ENCODE measurements at places on chromosomes 11 and 22.

GRCh38 chr11:43952401-43953342 is 10.2 kb downstream of the C11orf96 start:
- no peaks in the 10 kb centered on the region for H3K36me3 ChIP-seq
- no peak overlapping the region for H3K27ac ChIP-seq
- H3K27me3 ChIP-seq, result no peaks in the 10 kb centered on the region
- DNase-seq, result no peak
- H3K4me1 ChIP-seq, result no peaks in the 10 kb centered on the region
- no peak overlapping the region for H3K4me3 ChIP-seq

- peaks cover 23% of the 10 kb centered on the region for H3K4me1 ChIP-seq
- H3K27me3 ChIP-seq, result no peaks in the 10 kb centered on the region
- no peak for DNase-seq
- peak overlapping the region; percentile 84 for H3K4me3 ChIP-seq
- peak overlapping the region; percentile 97 for H3K27ac ChIP-seq
These were observed 1.1 kb downstream of the FCHSD2 start for GRCh38 chr11:73141031-73141308.

DNA sequence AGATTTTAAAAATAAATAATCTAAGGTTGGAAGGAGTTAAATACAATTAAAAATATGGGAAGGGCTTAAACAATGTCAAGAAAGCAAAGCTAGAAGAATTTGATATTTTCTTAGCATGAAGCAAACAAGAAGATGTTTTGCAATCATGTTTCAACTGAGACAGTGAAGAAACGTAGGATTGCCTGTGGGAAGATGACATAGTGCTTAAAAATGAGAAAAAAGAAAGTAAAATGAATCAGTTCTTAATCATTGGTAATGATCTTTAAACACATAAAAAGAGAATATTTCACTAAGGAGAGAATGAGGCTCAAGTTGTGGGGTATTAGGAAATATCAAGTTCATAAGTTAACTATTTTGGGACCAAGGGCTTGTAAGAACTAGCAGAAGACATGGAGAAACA is 855.0 kb downstream of the METTL15 start:
- H3K27ac ChIP-seq, result no peak overlapping the region
- no peak for DNase-seq
- H3K36me3 ChIP-seq, result no peaks in the 10 kb centered on the region
- H3K4me3 ChIP-seq, result no peak overlapping the region
- no peaks in the 10 kb centered on the region for H3K27me3 ChIP-seq

GRCh38 chr11:59259047-59259446 is 46.3 kb upstream of the MPEG1 start:
- DNase-seq, result no peak
- no peak overlapping the region for H3K4me3 ChIP-seq
- H3K4me1 ChIP-seq, result no peaks in the 10 kb centered on the region
- no peaks in the 10 kb centered on the region for H3K36me3 ChIP-seq

DNA sequence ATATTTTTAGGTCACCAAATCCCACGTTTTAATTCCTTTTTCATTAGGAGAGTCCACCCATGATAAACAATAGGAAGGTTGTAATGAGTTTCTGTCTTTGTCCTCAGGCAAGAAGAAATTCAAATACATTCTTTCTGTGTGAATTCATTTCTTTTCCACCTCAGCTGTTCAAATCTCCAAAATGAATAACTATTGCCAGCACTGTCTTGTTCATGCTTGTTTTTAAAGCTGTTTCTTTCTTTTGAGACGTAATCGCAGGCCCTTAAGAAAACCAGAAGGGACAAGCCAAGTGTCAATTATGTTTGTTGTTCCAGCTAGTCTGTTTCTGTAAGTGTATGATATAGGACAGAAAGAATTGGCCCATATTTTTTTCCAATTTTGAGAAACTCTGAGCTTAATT is 20.2 kb downstream of the MMP27 start:
- H3K27ac ChIP-seq, result no peak overlapping the region
- no peak for DNase-seq
- no peaks in the 10 kb centered on the region for H3K27me3 ChIP-seq
- H3K4me3 ChIP-seq, result no peak overlapping the region
- H3K36me3 ChIP-seq, result no peaks in the 10 kb centered on the region

GRCh38 chr11:1336836-1337646 is 27.6 kb upstream of the TOLLIP start:
- H3K36me3 ChIP-seq, result no peaks in the 10 kb centered on the region
- H3K27me3 ChIP-seq, result no peaks in the 10 kb centered on the region
- H3K4me1 ChIP-seq, result peaks cover 10% of the 10 kb centered on the region
- H3K4me3 ChIP-seq, result no peak overlapping the region

- no peaks in the 10 kb centered on the region for H3K36me3 ChIP-seq
- no peak overlapping the region for H3K27ac ChIP-seq
- DNase-seq, result no peak
- H3K4me1 ChIP-seq, result no peaks in the 10 kb centered on the region
These were observed 388.4 kb downstream of the BUD13 start for GRCh38 chr11:116384407-116384806.

- H3K27me3 ChIP-seq, result no peaks in the 10 kb centered on the region
- H3K4me1 ChIP-seq, result peaks cover 31% of the 10 kb centered on the region
- H3K4me3 ChIP-seq, result peak overlapping the region; percentile 53
These were observed 396 bp downstream of the OSBP start for GRCh38 chr11:59615120-59615636.

DNA sequence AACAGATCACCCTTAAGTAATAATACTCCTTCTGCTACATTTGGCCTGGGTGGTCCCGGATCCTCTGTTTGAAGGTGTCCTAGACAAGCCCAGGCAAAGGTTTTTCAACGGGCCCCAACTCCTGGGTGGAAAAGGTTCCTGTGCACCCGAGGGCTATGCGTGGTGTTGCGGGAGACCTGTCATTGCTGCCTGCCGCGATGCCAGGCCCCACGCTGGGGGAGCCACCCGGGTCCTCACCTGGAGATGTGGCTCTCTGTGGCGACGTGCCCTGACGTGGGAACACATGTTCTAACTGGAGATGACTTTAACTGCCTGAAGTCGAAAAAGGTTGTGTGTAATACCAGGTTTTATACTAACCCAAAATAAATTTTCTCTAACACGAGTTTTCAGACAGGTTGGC is 467.1 kb downstream of the NTM start:
- no peak overlapping the region for H3K4me3 ChIP-seq
- DNase-seq, result no peak
- no peak overlapping the region for H3K27ac ChIP-seq

DNA sequence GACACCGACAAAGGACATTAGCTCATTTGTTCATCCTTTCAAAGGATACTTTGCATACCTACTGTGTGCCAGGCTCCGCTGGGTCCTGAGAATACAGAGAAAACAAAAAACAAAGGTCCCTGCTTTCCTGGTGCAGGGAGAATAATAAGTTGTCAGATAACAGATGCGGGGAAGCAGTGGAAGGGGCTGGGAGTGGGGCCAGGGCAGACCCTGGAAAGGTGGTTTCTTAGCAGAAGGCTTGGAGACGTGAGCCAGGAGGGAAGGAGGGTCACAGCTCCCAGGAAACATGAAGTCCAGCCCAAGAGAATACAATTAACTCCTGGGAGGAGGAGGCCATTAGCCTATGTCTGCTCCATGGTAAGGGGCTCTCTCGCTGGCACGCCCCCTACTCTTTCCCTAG is 9.8 kb upstream of the ANO1 start:
- H3K27ac ChIP-seq, result no peak overlapping the region
- DNase-seq, result no peak
- H3K27me3 ChIP-seq, result no peaks in the 10 kb centered on the region
- H3K4me1 ChIP-seq, result no peaks in the 10 kb centered on the region

GRCh38 chr11:35288817-35289541 is 130.4 kb downstream of the SLC1A2 start:
- no peak overlapping the region for H3K27ac ChIP-seq
- H3K4me3 ChIP-seq, result no peak overlapping the region
- no peaks in the 10 kb centered on the region for H3K27me3 ChIP-seq
- no peak for DNase-seq

GRCh38 chr22:29907753-29908515 is 25.0 kb downstream of the MTMR3 start:
- no peaks in the 10 kb centered on the region for H3K27me3 ChIP-seq
- DNase-seq, result peak; percentile 78
- H3K4me1 ChIP-seq, result peaks cover 21% of the 10 kb centered on the region
- H3K36me3 ChIP-seq, result no peaks in the 10 kb centered on the region
- H3K27ac ChIP-seq, result peak overlapping the region; percentile 38

DNA sequence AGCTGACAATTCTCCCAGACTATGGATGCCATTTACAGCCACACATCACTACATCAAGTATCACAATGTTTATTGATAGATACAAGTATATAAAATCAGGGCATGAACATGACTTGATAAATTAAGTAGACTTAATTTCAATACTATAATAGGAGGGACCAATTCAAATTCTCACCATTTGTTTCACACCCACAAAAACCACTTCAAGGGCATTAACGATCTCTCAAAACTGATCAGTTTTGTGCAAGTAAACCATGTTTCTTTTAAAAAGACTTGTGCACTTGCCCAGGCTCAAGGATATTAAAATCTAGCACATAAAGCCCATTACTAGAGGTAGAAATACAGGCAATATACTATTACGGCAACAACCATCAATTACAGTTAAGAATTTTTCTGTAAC is 11.7 kb downstream of the EIF4G2 start:
- no peak overlapping the region for H3K4me3 ChIP-seq
- H3K36me3 ChIP-seq, result peaks cover 61% of the 10 kb centered on the region
- no peaks in the 10 kb centered on the region for H3K4me1 ChIP-seq
- no peak overlapping the region for H3K27ac ChIP-seq
- no peak for DNase-seq
- H3K27me3 ChIP-seq, result no peaks in the 10 kb centered on the region

- H3K27ac ChIP-seq, result no peak overlapping the region
- no peak overlapping the region for H3K4me3 ChIP-seq
- H3K36me3 ChIP-seq, result no peaks in the 10 kb centered on the region
- no peak for DNase-seq
- H3K27me3 ChIP-seq, result no peaks in the 10 kb centered on the region
These were observed 90.9 kb upstream of the TP53I11 start for GRCh38 chr11:45041596-45041995.

GRCh38 chr22:40479887-40480538 is 109.6 kb downstream of the SGSM3 start:
- no peaks in the 10 kb centered on the region for H3K27me3 ChIP-seq
- H3K27ac ChIP-seq, result no peak overlapping the region
- peaks cover 4% of the 10 kb centered on the region for H3K4me1 ChIP-seq
- DNase-seq, result no peak
- no peaks in the 10 kb centered on the region for H3K36me3 ChIP-seq

- peak; percentile 75 for DNase-seq
These were observed at the start of gene PLAAT5 for GRCh38 chr11:63490551-63491239. Gene PLAAT5 (minus strand): TSS chr11:63491167. CDS start chr11:63491034, 133 bp downstream.

DNA sequence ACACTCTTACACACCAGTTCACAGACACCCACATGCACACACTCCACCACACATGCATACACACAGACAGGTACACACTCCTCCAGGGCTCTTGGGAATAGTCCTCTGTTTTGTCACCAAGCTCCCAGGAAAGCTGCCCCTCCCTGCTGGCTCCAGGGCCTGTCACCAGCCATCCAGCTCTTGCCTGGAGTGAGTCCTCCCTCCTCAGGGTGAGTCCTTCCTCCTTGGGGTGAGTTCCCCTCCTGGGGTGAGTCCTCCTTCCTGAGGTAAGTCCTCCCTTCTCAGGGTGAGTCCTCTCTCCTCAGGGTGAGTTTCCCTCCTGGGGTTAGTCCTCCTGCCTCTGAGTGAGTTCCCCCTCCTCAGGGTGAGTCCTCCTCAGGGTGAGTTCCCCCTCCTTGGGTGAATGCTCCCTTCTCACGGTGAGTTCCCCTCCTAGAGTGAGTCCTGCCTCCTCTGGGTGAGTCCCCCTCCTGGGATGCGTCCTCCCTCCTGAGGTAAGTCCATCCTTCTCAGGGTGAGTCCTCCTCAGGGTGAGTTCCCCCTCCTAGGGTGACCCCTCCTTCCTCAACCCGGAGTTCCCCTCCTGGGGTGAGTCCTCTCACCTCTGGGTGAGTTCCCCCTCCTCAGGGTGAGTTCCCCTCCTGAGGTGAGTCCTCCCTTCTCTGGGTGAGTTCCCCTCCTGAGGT is 100.6 kb upstream of the FGF3 start:
- H3K27ac ChIP-seq, result no peak overlapping the region

DNA sequence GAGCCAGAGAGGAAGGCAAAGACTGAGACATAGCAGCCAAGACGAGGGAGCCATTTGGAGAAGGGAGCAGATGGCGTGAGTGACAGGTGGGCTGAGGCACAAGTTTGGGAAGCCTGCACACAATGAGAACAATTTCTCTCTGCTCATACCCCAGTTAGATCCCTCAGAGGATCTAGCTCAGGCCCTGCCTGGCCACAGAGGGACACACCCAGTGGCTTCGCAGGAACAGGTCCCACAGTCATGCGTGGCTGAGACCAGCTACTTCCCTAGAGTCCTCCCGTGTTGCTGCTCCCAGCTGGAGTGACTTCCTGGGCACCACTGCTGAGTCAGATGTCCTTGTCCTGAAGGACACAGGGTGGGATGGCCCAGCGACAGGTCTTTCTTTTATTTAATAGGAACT is 33.4 kb upstream of the LYVE1 start:
- no peaks in the 10 kb centered on the region for H3K4me1 ChIP-seq
- H3K4me3 ChIP-seq, result no peak overlapping the region
- no peaks in the 10 kb centered on the region for H3K27me3 ChIP-seq
- DNase-seq, result no peak
- no peaks in the 10 kb centered on the region for H3K36me3 ChIP-seq

- H3K36me3 ChIP-seq, result no peaks in the 10 kb centered on the region
- no peak overlapping the region for H3K27ac ChIP-seq
- no peak overlapping the region for H3K4me3 ChIP-seq
- peaks cover 8% of the 10 kb centered on the region for H3K4me1 ChIP-seq
These were observed 39.6 kb downstream of the CSNK2A3 start for GRCh38 chr11:11313426-11313825.

DNA sequence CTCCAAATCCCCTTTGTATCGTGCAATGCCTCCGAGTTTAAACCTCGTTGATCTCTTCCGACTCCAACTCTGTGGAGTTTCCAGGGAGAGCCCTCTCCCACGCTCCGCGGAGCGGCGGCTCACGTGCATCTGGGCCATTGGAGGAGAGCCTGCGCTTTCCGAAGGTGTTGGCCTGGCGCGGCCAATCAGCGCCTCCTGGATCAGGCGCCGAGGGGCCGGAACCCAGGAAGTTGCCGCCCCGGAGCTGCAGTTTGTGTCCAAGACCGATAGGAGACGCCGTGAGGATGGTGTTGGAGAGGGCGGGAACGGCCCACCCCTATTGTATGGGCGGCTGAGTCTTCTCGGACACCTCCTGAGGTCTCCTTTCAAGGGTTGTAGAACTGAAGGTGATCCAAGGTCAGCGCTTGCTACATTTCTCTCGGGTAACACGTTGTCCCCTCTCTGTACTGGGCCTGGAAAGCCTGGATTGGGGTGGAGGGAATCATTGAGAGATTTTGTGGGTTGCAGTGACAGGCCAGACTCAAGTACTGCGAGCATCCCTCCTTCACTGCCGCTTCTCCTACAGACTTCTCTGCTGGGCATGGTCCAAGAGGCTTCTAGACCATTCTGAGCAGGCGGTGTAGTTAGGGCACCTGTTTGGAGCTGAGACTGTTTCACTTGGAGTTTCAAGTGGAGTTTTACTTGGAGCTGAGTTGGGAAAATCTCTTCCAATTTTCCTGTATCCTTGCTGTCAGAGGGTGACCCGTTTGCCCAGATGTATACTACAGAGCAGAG is 1.7 kb downstream of the ADAMTS15 start:
- no peaks in the 10 kb centered on the region for H3K36me3 ChIP-seq
- H3K27me3 ChIP-seq, result no peaks in the 10 kb centered on the region
- DNase-seq, result no peak
- H3K27ac ChIP-seq, result no peak overlapping the region

GRCh38 chr11:121613724-121614123 is 161.0 kb upstream of the SORL1-AS1 start:
- H3K27ac ChIP-seq, result no peak overlapping the region
- no peaks in the 10 kb centered on the region for H3K4me1 ChIP-seq
- DNase-seq, result no peak
- H3K36me3 ChIP-seq, result no peaks in the 10 kb centered on the region
- H3K4me3 ChIP-seq, result no peak overlapping the region
- no peaks in the 10 kb centered on the region for H3K27me3 ChIP-seq
